Dorsolateral prefrontal cortex (tissue), 122 donors: ENCODE measurements at places on chromosomes 12 and 14.

GRCh38 chr14:54322701-54323337 is 74.0 kb upstream of the CDKN3 start:
- no peak for DNase-seq

GRCh38 chr12:101813117-101813516 is 17.6 kb downstream of the GNPTAB start:
- no peak for DNase-seq

GRCh38 chr12:22529281-22530060 is 14.9 kb downstream of the C2CD5 start:
- no peak for DNase-seq

DNA sequence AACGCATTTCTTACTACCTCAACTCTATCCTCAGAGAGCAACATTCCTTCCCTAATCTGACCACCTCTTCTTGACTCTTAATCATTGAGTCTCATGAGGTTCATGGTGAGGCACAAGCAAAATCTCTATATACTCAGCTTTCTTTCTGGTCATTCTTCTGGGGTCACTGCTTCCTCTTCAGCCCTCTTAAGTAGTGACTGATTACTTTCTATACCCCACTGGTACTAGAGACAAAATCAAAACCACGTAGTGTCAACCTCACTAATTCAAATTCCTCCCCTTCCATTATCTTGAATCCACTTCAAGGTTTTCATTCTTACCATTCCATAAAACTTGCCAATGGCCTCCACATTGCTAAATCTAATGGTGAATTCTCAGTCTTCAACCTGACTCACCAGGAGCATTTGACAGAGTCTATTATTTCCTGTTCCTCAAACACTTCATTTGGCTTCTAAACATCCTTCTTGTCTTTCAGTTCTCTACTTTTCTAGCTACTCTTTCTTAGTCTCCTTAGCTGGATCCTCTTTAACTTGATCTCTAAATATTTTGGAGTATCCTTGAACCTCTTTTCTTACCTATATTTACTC is 6.8 kb downstream of the WDHD1 start:
- DNase-seq, result no peak

GRCh38 chr12:130281153-130281799 is 56.4 kb upstream of the PIWIL1 start:
- DNase-seq, result no peak

DNA sequence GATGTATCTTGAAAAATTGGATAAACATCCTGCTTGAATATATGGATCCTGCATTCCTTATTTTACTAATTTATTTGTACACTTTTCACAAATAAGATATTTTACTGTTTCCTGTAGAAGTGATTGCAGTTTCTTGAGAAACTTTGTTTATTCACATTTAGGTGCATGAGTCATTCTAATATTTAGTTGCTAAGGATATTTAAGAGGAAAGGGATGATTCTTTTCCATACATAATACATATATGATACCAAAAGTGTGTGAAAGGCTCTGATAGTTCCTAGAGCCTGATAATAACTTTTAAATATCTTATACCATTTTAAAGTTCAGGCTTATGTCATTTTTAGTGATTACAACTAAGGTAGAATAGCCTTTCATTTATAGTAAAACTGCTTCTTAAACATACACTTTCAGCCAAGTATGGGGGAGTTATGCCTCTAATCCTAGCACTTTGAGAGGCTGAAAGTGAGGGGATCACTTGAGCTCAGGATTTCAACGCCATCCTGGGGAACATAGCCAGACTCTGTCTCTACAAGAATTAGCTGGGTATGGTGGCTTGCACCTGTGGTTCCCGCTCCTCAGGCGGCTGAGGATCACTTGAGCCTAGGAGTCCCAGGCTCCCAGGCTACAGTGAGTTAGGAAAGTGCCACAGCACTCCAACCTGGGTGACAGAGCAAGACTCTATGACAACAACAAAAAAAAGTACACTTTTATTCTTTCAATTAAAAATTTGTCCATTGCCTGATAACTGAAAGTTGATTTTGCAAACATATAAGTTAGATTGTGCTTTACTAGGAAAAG is 262.6 kb upstream of the LRIG3 start:
- no peak for DNase-seq

- no peak for DNase-seq
Observed at GRCh38 chr12:57823131-57823907, 4.8 kb upstream of the AVIL start.

DNA sequence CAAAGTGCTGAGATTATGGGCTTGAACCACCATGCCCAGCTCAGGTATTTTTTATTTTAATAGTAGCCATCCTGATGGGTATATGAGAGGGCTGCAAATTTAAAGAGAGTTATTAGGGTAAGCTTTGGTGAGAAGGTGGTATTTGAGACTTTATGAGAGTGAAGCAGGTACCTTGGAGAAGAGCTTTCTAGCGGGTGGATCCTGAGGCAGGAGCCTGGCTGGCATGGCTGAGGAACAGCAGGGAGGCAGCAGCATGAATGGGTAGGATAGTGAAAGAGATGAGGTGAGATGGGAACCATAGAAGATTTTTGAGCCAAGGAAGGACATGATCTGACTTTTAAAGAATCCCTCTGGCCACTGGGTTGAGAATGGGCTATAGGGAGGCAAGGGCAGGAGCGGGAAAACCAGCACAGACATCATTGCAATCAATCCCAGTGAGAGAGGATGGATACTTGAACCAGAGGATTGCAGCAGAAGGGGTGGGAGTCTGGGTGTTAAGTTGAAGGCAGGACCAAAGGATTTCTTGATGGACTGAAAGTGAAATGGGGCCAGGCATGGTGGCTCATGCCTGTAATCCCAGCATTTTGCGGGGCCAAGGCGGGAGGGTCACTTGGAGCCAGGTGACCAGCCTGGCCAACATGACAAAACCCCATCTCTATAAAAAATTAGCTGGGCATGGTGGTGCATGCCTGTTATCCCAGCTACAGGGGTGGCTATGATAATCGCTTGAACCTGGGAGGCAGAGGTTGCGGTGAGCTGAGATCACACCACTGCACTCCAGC is 5.7 kb downstream of the SVOP start:
- no peak for DNase-seq

DNA sequence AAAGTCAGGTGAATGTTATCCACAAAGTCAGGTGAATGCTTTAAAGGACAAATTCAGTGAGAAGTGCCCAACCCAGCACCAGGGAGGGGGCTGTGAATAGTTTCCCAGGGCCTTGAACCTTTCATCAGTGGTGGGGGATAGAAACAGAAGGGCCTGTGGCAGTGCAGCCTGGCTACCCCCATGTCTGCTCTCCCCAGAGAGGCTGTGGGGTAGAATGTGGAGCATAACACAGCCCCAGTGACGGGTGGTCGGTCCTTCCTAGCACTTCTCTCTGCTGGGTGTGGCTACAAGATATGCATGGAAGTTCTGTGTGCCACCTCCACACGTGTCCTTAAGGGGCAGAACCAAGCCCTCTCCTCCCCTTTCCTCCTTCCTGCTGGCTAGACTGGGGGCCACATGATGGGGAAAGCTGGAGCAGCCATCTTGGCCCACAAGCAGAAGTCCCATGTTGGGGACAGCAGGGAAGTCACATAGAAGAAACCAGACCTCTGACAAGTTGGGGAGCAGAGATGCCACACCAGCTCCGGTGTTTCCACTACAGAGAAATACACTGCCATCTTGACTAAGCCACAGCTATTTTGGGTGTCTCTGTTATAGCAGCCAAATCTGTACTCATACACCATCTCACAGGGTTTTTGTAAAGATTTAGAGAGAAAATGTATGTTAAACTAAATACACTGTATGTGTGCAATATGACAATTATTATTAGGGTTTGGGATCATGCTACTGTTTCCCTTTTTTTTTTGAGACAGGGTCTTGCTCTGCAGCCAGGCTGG is 17.0 kb downstream of the RITA1 start:
- DNase-seq, result no peak

GRCh38 chr12:107404981-107405380 is 280.6 kb upstream of the PWP1 start:
- no peak for DNase-seq

DNA sequence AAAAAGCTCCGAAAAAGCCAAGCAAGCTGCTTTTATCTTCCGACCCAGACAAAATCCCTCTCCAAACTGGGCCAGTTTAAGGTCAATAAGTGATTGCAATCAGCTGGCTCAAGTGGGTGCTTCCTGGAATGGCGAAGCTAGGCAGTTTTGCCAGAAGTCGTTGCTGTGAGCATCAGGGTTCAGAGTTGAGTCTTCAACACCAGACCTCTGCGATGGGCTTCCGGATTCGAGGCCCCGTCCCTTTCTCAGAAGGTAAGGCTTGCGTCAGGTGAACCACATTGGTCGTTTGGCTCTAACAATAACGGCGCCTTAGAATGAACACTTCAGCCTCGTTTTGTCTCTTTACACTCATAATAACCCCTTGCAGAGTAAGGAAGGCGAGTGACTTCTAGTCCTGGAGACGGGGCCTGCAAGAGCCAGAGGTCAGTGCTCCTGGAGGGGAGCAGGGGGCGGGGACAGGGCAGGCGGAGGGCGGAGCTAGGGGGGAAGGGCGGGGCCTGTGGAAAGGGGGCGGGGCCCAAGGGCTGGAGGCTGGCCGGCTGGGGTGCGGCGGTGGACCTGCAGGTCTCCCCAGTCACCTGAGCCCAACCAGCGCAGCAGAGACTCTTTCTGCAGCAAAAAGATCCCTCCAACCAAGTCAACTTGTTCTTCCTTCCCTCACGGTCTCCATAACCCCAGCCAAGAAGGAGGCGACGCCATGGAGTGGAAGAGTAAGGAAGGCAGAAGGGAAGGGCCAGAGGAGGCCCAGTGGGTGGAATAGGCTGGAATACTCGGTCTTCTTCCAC is 34.0 kb upstream of the NFYB start:
- no peak for DNase-seq

DNA sequence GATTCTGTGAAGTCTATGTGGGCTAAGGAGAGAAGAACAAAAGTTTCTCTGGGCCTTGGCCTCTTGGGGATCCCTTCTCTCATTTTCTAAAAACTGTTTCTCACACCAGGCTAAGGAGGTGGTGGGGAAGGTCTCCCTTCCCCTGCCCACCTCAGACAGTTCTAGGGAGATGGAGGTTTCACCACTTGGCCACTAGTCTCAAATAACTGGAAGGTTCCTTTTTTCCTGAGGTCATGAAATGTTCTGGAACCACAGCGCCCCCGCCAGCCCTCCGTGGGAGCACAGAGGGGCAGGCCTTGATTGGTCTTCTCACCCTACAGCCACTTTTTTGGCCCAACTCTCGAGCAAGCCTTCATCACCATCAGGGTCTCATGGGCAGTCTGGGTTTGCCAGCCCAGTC is 12.6 kb downstream of the C12orf43 start:
- no peak for DNase-seq

DNA sequence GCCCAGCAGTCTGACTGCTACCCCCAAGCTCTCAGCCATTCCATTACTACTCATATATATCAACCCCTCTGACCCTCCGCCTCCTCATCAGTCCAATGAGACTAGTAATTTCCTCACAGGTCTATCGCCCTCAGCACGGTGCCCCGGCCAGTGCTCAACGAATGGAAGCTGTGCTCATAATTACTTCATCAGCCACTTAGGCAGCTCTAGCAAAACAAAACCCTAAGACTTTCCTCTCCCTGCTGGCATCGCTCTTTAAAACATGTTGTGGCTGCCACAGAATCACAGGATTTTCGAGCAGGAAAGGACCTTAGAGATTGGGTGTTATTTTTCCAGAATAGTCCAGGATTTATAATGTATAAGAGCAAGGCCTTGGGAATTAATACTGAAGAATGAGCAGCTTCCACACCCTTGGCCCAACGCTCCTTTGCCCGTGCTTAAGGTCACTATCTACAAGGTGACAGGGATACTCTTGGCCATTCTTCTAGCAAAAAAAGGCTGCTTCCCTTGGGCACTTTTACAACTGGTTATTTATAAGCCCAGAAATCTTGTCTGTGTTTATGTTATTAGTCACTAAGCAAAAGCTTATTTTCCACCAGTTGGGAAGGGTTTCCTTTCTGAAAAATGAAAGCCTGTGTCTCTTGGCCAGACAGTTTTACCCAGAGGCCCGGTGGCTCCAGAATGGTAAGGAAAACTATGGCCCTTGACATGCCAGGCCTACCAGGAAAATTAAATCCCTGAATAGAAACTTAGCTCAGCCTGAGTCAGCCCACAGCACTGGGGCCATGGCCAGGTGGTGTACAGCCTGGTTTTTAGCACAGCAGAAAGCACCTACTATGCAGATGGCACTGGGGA is 47.9 kb downstream of the NUAK1 start:
- no peak for DNase-seq

GRCh38 chr14:81450100-81450531 is 50.0 kb upstream of the STON2 start:
- no peak for DNase-seq

- DNase-seq, result no peak
Observed at GRCh38 chr12:105275997-105276733, 40.2 kb upstream of the APPL2 start.

- no peak for DNase-seq
Observed at GRCh38 chr14:51520087-51520486, 131.6 kb upstream of the FRMD6 start.

DNA sequence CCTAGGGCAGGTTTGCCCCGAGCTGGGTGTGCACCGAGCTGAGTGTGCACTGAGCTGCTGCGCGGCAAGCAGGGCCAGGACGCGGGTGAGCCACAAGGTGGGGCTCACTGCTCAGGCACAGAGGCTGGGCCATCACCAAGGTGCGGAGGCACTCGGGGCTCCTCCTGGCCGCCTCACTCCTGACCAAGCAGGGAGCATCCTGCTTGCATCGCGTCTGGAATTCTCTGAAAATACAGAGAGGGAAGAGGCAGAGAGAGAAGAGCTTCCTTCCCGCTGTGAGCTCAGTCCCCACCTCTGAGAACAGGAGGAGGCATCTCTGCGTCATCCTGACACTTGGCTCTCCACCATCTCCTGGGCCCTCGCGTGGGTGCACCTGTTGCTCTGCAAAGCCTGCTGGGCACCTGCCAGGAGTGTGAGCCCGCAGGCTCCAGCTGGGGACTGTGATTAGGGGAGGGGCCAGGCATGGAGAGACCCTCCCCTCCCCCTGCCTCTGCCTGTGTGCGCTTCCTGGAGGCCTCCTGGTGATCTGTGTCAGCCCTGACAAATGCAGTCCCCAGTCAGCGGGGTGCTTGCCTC is 116.3 kb downstream of the GLT1D1 start:
- DNase-seq, result peak; percentile 43

GRCh38 chr12:107536613-107537012 is 149.0 kb upstream of the PWP1 start:
- DNase-seq, result no peak

DNA sequence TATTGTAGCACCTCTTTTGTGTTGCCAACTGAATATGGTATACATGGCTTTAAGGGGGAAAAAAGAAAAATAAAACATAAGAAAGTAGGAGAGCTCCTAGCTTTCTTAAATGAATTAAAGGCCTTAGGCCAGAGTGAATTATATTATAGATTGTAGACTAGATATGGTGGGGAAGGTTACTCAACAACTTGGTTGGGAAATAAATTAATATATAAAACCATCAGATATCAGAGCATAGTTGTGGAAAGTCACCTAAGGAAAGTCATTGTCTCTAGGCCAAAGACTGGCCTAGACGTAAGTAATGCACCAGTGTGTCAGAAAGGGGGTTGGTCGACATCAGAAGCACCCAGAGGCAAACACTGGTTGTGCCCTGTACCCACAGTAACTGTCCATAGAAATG is 391.8 kb downstream of the RAD51B start:
- no peak for DNase-seq

GRCh38 chr12:21642707-21643389 is 14.8 kb downstream of the LDHB start:
- no peak for DNase-seq
